Activated T-cell treated with anti-CD3 and anti-CD28 coated beads for 4 hours (primary cell): ENCODE measurements at places on chromosomes 4 and X.
A peak's percentile ranks its signal among the peaks of the same experiment; 100 is the strongest.

DNA sequence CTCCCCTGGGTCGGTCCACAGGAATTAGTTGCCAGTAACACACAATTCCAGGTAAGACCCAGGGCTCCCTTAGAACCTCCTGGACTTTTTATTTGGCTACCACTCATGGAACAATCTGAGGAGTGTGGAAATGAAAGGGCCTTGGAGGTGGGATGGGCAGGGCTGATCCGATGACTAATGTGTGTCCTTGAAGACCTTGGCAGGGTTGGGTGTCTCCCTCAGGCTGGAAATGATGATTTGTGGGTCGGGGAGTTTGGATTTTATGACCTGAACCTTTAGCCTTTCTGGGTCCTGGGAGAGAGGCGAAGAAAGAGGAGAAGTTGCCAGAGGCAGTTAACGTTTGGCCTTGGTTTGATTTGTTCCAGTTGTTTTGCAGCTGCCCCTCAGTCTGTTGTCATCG is 425.0 kb downstream of the MID1IP1 start:
- no peak for DNase-seq

GRCh38 chrX:118655561-118656246 is 71.7 kb upstream of the IL13RA1 start:
- no peak for DNase-seq

- DNase-seq, result no peak
Observed at GRCh38 chrX:142994988-142995387, 30.7 kb upstream of the SPANXN4 start.

- DNase-seq, result no peak
Observed at GRCh38 chrX:66360894-66361293, 196.8 kb downstream of the HEPH start.

- no peak for DNase-seq
Observed at GRCh38 chr4:70721747-70722146, at the start of gene RUFY3. Gene RUFY3 (plus strand): TSS chr4:70721964. CDS start chr4:70722574, 610 bp downstream.

DNA sequence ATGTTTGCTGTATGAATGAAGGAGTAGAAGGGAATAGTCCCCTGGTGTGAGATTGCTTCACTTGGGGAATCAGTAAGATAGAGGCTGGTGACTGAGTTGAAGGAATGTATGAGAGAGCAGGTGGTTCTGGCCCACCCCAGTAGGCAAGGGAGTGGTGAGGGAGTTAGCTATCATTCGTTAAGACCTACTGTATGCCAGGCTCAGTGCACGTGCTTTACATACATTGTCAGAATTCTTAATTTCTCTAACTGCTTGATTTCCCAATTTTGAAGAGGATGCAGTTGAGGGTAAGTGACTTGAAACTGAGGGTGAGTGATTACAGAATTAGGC is 700 bp downstream of the VMA21 start:
- no peak for DNase-seq

GRCh38 chr4:48620831-48621230 is 130.8 kb downstream of the ZAR1 start:
- no peak for DNase-seq

DNA sequence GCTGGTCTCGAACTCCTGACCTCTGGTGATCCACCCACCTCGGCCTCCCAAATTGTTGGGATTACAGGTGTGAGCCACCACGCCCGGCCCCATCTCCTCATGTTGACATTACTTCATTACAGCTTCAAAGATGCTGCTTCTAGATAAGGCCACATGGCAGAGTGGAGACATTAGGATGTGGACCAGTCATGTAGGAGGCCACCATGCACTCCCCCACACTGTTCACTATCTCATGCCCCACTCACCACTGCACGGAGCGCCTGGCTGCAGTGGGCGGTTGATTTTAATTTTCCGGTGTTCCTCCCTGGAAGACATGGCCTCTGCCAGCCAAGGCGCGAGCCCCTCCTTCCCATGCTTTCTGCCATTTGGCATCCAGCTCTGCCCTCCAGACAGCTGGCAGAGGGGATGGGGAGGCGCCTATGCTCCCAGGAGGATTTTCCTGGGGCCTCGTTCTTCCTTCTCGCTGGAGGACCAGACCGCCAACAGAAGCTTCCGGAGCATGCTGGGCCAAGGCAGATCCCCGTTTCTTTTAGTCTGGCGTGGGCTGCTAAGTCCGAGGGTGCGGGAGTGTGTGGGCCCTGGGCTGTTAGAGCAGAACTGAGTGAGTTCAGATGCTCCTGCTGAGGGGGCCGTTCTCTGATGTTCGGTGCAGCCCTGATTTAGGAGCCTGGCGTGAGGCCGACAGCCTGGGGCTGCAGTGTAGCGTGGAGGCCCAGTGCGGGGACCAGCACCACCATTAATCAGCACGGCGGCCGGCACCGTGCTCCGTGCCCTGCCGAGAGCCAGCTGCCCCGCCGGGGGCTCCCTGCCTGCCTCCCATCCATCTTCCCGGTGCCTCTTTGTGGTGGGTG is 93.1 kb downstream of the SORCS2 start:
- DNase-seq, result no peak

DNA sequence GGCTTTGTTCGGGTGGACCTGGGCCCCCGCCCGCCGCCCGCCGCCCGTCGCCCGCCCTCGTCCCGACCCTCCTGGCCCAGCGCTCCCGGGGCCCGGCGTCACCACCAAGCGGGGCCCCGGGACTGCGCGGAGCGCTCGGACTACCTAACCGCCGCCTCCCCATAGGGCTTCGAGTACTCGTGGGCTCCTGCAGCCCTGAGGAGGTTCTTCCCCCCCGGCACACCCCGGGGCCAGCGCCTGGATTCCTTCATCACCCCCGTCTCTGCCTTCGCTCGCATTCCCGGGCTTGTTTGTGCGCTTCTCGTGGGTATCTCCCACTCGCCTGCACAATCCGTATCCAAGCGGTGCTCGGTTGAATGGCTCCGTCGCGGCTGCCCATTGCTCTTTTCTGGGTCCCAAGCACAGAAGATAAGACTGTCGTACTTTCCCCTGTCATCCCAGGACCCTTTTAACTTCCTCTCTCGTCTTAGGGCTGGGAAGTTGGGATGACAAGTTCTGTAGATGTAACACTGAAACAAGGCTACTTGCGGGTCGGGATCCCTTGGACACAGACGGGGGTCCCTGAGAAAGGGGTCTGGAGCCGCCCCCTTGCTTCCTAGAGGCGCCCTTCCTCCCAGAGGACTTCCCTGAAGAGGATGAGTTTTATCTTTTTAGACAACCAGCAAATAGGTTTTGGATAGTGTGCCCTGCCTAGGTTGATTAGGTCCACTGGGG is 565 bp downstream of the MOB1B start:
- DNase-seq, result peak; percentile 10

GRCh38 chr4:2059726-2060602 is 837 bp downstream of the NAT8L start:
- DNase-seq, result no peak

- no peak for DNase-seq
Observed at GRCh38 chr4:102631616-102632015, 129.2 kb downstream of the MANBA start.

- no peak for DNase-seq
Observed at GRCh38 chr4:158121161-158121579, 51.7 kb downstream of the GASK1B start.

GRCh38 chrX:124414281-124414680 is 67.9 kb downstream of the SH2D1A start:
- no peak for DNase-seq

GRCh38 chr4:35760807-35761206 is 483.5 kb downstream of the ARAP2 start:
- DNase-seq, result no peak

DNA sequence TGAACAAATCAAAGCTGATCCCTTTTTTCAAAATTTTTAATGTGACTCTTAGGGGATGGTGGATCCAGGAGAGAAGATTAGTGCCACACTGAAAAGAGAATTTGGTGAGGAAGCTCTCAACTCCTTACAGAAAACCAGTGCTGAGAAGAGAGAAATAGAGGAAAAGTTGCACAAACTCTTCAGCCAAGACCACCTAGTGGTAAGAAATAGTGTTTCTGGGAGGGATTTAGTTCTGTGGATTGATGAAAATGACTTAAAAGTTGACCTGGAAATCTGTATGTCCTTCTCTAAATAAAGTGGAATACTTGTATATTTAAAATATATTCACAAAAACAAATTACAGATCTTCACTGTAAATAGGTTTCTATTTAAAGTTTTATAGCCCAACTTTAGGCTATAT is 29.2 kb downstream of the NUDT9 start:
- no peak for DNase-seq

DNA sequence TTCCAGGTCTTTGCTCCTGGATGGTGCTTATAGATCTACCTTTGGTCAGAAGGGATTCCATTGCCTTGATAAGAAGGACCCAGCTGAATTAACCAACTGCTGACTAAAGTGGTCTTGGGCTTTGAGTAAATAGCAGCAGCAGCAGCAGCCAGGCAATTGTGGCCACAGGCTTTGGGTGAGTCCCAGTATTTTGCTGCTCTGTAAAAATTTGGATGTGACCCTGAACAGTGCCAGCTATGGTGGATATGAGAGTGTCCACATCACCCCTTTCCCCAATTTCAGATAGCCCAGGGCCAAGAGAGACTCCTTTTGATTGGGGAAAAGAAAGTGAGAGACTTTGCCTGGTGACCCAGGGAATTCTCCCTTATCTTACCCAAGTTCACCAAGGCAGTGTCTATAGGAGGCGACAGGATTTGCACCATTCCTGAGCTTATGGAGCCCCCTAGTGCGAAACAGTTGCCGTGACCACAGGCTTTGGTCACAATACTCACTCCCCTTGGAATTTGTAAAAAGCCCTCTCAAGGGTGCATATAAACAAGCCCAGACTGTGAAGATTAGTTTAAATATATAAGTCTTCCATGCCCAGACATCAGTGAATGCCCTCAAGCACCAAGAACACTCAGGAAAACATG is 518.0 kb downstream of the TMA16 start:
- no peak for DNase-seq
